ENCODE measurements at places on chromosomes 16 and 17.

DNA sequence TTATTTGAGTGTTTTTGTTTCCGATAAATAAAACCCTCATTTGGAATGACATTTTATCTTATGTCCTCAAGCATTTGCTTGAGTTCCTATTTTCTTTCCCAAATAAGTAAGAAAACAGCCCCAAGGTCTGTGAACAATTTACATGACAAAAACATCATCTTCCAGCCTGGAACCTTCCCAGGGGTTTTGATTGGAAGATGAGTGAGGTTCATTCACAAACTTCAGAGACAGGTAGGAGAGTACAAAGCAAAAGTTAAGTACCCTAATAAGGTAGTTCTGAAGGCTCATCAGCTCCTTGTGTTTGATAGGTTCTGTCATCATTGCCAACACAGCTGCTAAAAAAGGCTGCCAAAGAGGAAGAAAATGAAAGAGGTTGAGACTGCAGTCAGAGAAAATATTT, 772.8 kb downstream of the CDH8 start:
- DNase-seq = no peak

- peak; percentile 68 for DNase-seq
These were observed 19.0 kb downstream of the BANP start for GRCh38 chr16:87970186-87970585.

DNA sequence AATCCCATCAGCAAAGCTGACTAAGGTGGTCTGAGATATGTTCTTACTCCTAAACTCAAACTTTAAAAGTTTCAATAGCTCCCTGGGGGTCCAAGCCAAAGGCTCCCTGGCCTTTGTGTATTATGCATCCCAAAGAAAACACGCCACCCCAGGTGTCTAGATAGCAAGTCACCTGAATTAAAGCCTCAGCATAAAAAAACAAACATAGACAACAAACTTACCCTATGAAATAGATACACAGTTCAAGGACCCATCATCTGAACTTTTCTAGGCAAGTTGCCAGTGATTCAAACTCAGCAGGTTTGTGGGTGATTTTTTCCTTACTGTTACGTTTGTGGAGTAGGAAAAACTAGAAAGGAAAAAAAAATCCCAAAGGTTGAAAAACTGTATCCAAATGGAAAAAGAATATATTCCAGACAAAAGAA, 12.5 kb downstream of the CMTM3 start:
- DNase-seq = no peak

GRCh38 chr16:55555436-55555835, 11.0 kb upstream of the CAPNS2 start:
- peak; percentile 61 for DNase-seq

- no peak for DNase-seq
These were observed 19.3 kb downstream of the CMTM3 start for GRCh38 chr16:66623755-66624154.

- DNase-seq = no peak
These were observed 13.2 kb downstream of the NAGPA start for GRCh38 chr16:5020551-5020950.

- no peak for DNase-seq
These were observed 10.9 kb upstream of the C16orf54 start for GRCh38 chr16:29756654-29757053.

DNA sequence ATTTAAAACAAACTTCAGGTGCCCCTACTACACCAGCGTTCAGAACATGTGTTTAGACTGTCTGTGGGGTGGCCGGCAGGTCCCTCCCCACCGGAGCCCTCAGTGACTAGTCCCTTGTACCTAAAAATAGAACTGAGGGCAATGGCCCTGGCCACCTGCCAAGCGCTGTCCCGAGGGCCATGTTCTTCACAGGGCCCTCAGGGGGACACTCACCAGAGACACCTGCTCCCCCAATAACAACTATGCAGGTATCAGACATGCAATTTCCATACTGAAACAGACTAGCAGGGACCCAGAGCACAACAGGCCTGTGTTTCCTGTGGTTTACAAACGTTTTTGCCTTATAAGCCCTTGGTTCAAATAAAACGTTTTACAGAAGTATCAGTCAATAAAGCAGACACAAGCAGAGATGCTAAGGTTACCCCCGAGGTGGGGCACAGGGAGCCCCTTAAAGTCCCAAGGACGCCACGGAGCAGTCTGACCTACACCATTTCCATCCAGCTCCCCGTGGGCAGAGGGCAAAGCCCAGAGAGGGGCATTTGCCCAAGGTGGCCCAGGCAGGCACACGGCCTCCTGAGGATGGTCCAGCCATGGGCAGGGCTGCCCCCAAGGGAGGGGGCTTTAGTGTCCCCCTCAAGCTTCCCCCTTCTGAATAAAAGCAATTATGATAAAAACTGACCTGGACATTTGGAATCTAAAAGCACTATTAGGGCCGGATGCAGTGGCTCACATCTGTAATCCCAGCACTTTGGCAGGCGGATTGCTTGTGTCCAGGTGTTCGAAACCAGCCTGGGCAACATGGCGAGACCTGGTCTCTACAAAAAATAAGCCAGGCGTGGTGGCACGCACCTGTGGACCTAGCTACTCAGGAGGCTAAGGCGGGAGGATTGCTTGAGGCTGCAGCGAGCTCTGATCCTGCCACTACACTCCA, 896 bp upstream of the MYLK3 start:
- DNase-seq = no peak

GRCh38 chr16:22077700-22078313, 14.5 kb upstream of the VWA3A start:
- DNase-seq = peak; percentile 51

DNA sequence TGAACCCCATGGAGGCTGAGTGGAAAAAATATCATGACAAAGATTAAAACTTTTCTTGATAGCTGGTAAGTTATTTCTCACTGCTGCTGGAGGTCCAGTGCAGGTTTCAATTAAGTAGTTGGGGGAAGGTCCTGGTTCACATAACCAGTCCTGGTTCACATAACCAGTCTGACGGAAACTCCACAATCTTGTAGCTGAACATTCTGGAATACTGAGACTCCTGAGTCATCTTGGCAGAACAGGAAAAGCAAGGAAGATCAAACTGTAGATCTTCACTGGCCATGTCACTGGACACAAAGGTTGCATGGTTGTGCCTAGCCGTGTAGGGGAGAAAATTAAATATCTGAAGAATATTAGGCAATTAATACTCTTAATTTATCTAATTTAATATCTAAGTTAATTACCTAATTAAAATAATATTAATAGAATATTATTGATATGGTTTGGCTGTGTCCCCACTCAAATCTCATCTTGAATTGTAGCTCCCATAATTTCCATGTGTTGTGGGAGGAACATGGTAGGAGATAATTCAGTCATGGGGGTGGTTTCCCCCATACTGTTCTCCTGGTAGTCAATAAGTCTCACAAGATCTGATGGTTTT, 48.6 kb upstream of the CNTNAP4 start:
- no peak for DNase-seq

- DNase-seq = peak; percentile 14
These were observed 5.0 kb upstream of the ALDH3A1 start for GRCh38 chr17:19753051-19753509.
